ENCODE measurements at places on chromosomes 5 and 9.

DNA sequence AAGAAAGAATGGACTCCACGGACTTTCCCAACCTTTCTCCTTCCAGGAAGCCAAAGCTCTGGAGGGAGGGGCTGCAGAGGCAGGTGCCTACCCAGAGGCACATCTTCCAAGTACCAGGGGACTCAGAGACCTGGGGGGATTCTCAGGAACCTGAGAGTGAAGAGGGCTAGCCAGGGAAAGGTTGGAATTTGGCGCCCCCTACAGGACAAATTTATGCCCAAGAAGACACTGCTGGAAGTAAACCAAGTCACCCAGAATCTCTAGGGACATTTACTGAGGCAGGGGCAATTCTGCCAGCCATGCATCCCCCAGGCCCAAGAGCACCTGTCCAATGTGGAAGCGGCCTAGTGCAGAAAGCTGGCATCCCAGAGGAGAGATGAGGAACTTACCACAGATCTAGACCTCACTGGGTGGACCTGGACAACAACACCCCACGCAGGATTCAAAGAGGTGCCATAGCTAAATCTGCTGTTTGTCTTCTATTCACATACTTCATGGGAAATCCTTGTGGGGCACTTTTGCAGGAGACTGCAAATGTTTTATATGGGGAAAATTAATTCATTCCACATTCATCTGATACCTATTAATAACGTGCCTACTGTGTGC, 25.9 kb upstream of the IDNK start:
- peak; percentile 61 for DNase-seq

DNA sequence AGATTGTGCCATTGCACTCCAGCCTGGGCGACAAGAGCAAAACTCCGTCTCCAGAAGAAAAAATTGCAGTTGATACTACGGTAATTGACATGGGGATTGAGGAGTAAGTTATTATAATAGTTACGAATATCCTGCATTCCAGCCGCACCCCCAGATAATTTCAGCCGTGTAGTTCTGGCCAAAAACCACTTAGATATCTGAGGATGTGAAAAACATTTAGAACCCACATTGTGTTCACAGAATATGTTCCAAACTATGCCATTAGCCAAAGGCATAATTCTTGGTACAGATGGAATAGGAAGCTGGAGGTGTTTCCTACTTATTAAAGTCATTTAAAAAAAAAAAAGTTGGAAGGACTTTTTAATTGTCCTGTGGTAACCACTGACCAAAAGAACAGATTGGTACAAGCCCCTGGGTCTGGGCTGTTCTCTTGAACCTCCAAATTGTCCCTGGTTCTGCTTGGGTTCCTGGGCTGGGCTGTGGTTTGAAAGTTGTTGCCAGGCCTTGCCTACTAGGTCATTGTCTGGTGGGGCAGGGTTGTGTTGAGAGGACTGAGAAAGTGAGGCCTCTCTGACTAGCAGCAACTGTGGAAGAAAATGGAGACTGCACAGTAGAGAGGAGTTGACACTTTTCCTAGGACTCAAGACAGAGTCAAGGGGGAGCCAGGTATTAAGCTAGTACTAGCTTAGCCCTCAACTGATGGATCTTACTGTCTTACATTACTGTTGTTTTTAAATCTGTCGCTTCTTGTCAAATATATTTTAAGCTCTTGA, 198.8 kb downstream of the NR3C1 start:
- no peak for DNase-seq

DNA sequence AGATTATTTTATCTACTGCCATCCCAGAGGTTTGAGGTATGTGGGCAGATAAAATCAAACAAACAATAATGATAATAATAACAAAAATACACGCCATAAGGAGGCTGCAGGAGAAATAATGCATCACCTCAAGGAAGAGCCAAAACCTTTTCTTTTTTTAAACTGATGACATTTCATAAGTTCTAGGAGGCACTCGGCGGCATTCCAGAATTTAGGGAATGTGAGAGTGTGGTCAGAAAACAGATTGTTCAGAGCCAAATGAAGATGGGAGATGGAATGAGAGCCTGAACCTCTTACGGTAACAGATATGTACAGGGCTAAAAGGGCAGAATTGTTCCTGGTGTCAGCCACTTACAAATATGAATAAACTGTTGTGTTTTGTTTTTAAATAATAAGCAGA, 615.0 kb upstream of the CHD1 start:
- DNase-seq, result no peak

- no peak for DNase-seq
Measured at GRCh38 chr5:152465140-152465539, 60.1 kb upstream of the NMUR2 start.

GRCh38 chr5:73338256-73339050, 110.1 kb downstream of the FOXD1 start:
- DNase-seq, result no peak

GRCh38 chr9:135739271-135740220, 37.6 kb downstream of the KCNT1 start:
- DNase-seq, result no peak

DNA sequence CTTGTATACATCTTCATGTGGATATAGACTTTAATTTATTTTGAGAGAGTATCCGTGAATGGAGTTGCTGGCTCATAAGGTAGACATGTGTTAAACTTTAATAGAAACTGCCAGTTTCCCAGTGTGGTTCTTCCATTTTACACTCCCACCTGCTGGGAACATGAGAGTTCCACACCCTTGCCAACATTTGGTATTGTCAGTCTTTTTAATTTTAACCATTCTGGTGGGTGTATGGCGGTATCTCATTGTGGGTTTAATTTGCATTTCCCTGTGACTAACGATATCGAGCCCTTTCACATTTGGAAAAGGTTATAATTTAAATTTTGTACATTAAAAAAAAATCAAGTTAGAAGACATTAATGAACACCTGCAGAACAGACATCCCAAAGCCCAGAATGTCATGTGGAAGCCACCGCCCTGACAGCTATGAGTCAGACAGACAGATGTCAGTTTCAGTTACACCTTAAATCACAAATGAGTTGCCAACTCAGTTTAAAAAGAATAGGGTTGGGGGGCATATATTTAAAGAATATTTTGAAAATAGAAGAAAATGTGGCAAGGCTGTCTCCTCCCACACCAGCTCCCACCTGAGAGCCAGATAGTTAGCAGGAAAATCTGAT, 36.9 kb downstream of the ANKRD33B start:
- DNase-seq, result no peak

DNA sequence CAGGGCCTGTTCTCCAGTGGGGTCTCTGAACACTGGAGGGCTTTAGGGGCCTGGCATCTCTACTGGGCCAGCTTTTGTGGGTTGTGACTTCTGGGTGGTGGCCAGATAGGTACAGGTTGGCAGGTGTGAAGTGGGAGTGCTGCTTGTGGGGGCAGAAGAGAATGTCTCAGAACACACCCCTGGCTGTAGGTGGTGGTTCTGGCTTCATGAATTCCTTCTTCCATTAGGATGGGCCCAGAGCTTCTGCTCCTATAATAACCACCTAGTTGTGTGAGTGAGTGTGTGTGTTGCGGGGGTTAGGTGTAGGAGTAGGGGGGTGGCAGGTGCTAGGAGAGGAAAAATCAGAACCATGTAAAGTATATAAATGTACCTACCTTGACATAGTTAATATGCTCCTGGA, 1.6 kb downstream of the PDZD2 start:
- no peak for DNase-seq

DNA sequence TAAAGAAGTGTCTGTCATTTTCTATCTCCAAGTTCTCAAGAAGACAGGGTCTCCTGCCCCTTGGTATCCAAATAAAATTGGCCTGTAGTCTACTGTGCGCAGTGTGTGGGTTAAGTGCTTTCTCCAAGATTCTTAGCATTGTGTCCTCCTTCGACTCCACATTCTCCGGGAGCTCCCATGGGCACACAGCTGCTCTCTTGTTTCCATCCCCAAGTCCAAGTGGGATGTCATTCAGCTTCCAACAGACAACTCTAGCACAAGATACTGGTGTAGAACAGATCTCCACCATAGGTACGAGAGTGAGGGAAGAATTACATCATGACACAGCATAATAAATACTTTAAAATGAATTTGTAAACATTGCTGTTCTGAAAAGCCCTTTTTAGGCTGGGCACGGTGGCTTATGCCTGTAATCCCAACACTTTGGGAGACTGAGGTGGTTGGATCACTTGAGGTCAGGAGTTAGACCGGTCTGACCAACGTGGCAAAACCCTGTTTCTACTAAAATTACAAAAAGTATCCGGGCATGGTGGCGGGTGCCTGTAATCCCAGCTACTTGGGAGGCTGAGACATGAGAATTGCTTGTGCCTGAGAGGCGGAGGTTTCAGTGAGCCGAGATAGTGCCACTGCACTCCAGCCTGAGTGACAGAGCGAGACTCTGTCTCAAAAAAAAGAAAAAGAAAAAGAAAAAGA, 196.2 kb downstream of the C9orf152 start:
- no peak for DNase-seq

DNA sequence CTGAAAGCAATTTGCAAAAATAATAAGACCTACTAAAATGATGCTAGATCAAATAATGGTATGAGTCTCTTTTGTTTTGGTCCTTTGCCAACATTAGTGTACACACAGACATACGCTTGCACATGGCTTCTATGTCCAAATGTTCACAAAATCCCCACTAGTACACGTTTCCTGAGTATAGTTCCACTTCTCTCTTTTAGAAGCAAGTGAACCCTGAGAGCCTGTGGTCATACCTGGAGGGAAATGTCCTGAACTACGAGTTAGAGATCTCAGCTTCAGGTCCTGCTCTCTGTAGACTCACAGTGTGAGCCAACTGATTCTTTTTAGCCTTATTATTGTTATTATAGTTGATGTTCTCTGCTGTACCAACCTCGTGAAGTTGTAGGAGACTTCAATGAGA, 47.3 kb upstream of the ACTBL2 start:
- DNase-seq, result no peak

- no peak for DNase-seq
Measured at GRCh38 chr9:8725635-8726034, 926.1 kb upstream of the DMAC1 start.

DNA sequence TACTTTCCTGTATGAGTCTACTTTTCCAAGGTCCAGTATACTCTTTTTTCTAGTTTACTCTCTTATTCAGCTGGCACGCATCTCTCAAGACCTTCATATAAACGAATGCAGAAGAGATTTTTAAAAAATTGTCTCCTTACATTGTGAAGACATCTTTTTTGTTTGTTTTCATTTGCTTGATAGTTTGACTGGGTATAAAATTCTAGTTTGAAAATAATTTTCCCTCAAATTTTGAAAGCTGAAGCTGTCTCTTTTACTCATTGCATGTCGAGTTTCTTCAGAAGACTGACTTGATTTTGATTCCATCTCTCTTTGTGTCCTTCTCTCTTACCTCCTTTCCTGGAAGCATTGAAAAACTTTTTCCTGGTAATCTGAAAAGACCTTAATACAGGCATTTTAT, 3.1 kb upstream of the PCDHB11 start:
- DNase-seq, result no peak

DNA sequence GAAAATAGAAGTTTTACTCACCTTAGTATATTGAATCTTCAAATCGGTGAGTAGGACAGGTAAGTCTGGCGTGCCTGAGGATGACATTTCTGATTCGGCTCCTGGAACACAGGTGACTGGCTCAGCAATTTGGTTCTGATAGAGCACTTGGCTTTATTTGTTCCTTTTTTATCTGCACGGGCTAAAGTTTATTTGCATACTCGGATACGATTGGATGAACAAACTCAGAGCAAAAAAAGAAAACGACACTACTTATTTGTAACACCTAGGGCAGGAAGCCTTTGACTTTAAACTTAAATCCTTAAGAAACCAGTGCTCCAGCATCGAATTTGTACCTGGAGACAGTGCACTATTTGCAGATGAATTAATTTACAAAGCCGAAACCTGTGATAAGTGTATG, at the start of gene ALDH1A1:
Gene ALDH1A1, minus strand, starts transcription at position 140 of the 400 bp plus-strand sequence. Its CDS starts 53 bp downstream, at position 87.
- peak; percentile 38 for DNase-seq

GRCh38 chr9:36665921-36666431, 93.3 kb downstream of the MELK start:
- DNase-seq, result peak; percentile 58

- no peak for DNase-seq
Measured at GRCh38 chr9:21316032-21316842, 11.1 kb upstream of the IFNA5 start.

- DNase-seq, result no peak
Measured at GRCh38 chr5:135662683-135663082, 83.9 kb upstream of the CXCL14 start.

DNA sequence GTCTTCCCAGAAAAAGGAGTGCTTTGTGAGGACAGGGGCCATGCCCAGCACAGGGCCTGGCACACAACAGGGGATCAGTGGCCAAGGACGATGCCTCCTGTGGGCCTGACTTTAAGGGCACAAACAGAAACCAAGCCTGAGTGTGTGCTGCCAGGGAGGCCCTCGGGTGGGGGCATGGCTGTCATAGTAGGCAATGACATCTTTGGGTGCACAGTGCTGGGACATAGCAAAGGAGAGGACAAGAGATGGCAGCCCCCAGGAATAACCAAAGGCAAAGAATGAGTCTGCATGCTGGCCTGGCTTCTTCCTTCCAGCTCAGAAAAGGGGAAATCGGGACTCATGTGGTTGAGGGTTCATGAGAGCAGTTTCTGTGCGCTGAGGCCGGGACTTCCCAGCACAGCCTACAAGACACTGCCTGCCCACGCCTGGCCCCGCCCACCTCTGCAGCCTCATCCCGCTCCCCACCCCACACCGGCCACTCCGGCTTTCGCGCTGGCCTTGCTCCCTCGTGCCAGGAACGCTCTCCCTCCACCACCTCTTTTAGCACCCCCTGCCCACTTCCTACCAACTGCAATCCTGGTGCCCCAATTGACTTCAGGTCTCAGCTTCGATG, 13.8 kb upstream of the LHX2 start:
- DNase-seq, result peak; percentile 94

GRCh38 chr5:156913719-156914370, 49.2 kb downstream of the TIMD4 start:
- DNase-seq, result no peak

- DNase-seq, result peak; percentile 64
Measured at GRCh38 chr5:32233696-32234447, 59.8 kb upstream of the GOLPH3 start.

- DNase-seq, result no peak
Measured at GRCh38 chr5:97480313-97480712, 297.3 kb upstream of the RIOK2 start.

DNA sequence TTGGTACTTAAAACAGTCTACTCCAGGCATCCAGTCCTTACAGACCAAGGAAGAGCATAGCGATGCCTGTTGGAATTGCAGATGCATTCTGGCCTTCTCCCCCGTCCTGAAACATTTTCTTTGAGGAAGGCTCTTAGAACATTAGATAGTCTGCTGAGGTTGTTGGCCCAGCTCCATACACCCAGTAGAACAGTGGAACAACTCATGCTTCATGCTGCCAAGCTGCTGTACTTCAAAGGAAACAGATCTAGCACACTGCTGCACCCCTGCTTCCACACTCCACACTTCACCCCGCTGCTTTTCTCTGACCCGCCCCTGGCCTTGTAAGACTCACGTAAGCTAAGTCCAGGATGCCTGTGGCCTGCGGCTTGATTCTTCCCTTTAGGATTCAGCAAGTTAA, 33.4 kb upstream of the NCS1 start:
- no peak for DNase-seq

DNA sequence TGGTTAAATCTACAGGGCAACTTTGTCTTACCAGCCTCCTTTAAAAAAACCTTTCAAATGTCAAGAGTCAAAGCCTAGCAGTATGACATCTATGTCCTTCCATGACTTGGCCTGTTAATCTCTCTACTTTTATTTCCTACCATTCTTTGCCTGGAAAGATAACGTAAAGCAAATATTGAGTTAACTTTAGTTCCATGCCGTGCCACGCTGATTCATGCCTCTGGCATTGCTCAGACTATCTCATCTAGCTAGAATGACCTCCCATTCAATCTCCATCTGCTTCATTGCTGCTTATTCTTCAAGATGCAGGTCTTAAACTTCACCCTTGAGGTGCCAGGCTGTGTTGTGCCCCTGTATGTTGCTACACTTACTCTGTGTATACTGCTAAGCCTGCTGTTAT, 729.8 kb downstream of the EFNA5 start:
- no peak for DNase-seq

GRCh38 chr5:51652980-51653379, 269.7 kb downstream of the ISL1 start:
- no peak for DNase-seq
